T-helper 22 cell (primary cell): ENCODE measurements at places on chromosomes 4 and X.

DNA sequence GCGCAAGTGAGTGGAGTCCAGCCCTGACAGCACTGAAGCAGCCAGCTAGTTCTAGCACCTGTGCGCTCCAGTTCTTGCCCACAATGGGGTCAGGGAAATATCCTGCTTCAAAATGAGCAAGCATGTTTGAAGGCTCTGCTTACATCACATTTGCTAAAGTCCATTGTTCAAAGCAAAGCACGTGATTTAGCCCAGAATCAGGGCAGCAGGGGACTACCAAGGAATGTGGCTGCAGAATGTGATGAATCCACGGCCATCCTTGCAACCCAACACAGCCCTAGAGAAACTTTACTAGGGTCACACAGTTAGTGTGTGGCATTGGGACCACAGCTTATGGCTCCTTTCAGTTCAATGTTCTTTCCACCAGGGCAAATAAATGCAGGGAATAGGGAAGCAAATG, 47.3 kb upstream of the SMIM31 start:
- DNase-seq = no peak

DNA sequence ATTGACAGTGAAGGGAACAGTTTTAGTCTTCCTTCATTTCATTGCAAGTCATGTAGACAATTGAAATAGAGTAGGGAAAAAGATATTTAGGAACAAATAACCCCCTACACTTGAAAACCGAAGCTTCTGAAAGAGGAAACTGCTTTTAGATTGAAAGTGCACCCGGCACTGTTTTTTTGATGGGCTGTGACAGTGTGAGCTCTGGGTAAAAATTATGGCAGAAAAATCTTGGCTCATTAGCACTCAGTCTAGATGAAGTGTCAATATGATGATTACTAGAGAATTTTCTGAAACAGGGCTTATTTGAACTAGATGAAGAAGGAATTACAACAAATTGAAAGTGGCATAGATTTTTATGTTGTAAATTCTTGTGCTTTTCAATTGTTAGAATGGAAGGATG, 1132.4 kb downstream of the RAPGEF2 start:
- DNase-seq = no peak

DNA sequence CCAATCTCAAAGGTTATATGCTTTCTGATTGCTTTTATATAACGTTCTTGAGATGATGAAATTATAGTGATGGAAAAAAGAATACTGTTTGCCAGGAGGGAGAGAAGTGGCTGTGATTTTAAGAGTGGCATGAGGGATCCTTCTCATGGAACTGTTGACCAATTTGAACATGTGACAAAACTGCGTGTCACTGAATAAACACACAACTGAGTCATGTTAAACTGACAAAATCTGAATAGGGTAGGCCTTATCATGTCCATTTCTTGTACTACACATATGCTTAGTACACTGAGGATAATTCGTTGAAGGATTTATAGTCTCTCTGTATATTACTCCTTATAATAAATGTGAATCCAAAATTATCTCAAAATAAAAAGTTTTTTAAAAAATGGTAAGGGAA, 22.2 kb upstream of the HSPA4L start:
- DNase-seq = no peak

- DNase-seq = no peak
These were observed 1030.3 kb upstream of the LCORL start for GRCh38 chr4:19051831-19052230.

- DNase-seq = no peak
These were observed 251.7 kb upstream of the TENM3 start for GRCh38 chr4:181991369-181992108.

DNA sequence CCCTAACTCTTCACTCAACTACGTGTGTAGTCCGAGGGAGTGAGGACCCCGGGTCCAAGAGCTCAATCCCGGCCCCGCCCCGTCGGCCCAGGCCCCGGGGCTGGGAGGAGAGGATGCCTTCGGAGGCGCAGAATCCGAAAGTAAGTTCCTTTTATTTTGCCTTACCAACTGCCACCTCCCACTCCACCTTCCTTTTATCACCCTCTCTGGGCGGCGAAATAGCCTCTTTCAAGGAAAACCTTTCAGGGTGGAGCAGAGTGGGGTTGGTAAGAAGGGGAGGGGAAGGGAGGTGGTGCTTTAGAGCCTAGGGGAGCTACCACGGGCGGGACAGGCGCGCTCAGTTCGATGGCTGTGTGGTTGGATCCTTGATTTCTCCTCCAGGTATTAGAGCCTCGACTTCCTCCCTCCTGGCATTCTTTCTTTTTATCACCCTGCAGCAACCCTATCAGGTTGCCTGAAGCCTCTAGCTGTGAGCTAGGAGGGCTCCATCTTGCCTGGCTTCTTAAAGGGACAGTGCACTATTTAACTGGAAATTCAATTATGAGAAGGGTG, 191.2 kb downstream of the RRAGB start:
- no peak for DNase-seq

GRCh38 chr4:140012688-140013486, 141.1 kb downstream of the MAML3 start:
- DNase-seq = peak; percentile 9

DNA sequence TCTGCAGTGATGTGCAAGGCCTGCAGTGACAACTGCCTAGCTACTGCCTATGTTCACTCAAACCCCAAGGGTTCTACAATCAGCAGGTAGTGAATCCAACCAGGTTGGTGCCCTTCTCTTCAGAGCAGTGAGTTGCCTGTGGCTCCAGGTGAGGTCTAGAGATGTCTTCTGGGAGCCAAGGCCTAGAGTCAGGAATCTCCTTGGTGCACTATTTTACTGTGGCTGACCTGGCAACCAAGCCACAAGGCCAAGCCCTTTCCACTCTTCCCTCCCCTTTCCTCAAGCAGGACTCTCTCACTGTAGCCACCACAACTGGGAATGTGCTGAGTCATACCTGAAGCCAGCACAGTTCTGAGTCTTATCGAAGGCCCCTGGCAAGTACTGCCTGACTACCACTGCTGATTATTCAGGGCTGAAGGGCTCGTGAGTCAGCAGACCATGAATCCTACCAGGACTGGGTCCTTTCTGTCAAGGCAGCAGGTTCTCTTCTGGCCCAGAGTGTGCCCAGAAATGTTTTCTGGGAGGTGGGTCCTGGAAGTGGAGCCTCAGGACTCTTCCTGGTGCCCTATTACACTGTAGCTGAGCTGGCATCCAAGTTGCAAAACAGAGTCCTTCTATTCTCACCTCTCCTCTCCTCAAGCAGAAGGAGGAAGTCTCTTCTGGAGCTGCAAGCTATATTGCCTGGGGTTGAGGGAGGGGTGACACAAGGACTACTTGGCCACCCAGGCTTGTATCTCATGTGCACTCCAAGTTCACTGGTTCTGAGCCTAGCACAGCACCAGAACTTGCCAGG, 111.6 kb downstream of the BTC start:
- no peak for DNase-seq

GRCh38 chrX:37993837-37994619, 12.3 kb upstream of the SYTL5 start:
- no peak for DNase-seq

DNA sequence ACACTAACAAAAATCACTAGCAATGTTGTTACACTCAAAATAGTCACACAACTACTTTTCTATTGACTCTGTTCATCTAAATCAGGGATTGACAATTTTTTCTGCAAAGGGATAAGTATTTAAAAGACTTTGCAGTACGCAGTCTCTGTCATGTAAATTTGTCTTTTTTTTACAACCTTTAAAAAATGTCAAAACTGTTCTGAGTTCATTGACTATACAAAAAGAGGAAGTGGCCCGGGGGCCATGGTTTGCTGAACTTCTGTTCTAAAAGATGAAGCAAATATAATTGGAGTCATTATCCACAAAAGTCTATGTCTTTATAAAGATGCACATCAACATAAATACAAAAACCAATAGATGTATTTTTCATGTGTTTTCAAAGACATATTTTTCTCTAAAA, 1310.3 kb downstream of the RPA4 start:
- DNase-seq = no peak

GRCh38 chr4:119672086-119672485, 43.5 kb upstream of the PDE5A start:
- no peak for DNase-seq

GRCh38 chr4:106195435-106195950, 120.5 kb downstream of the TBCK start:
- no peak for DNase-seq

DNA sequence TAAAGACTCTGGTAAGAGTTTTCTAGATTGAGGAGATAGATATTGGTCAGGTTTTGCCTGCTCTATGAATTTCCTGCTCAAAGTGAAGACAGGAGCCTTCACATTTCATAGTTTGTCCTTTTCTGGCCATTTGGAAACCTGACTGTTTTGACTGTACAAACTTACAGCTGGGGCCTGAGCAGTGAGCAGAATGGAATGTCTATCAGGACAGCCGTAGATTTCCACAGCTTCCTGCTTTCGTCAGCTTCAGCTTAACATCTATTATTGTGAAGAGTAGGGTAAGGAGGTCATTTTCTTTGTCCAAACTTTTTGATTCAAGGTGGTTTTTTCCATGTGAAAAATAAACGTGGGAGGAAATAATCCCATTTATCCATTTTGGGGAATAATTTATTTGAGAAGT, 124.3 kb upstream of the DIPK2B start:
- DNase-seq = no peak

DNA sequence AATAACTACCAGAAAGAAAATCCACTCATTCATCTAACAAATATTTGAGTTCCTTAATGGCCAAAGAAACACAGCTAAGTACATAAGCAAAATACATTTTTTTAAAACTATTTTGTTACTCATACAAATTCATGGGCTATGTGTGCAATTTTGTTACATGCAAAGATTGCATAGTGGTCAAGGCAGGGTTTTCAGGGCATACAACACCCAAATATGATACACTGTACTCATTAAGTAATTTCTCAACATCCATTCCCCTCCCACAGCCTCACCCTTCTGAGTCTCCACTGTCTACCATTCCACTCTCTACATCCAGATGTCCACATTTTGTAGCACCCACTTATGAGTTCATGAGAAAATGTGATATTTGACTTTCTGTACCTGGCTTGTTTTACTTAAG, 58.2 kb downstream of the BRWD3 start:
- no peak for DNase-seq

- DNase-seq = no peak
These were observed 97.4 kb upstream of the MYOZ2 start for GRCh38 chr4:119038116-119038841.

DNA sequence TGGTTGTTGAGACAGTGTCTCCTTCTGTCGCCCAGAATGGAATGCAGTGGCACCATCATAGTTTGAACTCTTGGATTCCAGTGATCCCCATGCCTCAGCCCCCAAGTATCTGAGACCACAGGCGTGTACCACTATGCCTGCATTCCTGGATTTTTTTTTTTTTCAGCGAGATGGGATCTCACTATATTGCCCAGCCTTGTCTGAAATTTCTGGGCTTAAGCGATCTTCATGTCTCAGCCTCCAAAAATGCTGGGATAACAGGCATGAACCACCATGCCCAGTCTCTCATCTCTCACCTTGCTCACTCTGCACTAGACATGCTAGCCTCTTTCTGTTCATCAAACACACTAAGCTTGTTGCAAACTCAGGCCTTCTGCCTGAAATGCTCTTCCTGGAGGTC, 104.1 kb downstream of the UBE2K start:
- DNase-seq = no peak

DNA sequence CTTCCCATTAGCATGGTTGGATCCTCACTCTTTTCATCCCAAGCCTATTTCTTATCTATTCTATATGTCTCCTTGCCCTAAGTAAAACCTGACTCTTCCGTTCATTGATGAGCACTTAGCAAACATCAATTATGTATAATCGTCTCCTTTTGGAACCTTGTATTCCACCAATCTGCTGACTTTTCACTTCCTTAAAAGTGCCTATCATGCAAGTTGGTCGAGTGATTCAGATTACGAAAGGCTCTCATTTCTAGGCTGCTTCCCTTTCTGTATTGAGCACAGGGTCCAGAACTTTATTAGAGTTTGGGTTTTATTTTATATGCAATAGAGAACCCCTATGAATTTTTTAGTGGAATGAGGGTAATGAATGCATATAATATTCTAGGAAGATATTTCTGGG, 27.1 kb upstream of the ALB start:
- no peak for DNase-seq

DNA sequence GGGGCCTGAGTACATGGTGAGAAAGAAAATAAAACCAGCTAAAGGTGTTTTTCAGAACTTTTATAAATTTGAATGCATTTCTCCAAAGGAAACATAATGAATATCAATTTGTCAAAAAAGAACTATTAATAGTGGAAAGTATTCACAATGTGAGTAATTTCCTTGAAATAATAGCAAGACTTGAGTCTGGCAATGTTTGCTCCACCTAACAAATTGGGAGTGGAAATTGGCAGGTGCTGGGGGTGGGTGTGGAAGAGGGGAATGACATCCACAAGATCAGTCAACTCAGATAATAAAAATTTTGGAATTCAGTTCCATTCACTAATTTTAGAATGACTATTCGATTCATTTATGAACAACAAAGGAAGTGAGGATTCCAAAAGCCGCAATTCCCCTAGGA, 884.8 kb upstream of the SLIT2 start:
- no peak for DNase-seq

DNA sequence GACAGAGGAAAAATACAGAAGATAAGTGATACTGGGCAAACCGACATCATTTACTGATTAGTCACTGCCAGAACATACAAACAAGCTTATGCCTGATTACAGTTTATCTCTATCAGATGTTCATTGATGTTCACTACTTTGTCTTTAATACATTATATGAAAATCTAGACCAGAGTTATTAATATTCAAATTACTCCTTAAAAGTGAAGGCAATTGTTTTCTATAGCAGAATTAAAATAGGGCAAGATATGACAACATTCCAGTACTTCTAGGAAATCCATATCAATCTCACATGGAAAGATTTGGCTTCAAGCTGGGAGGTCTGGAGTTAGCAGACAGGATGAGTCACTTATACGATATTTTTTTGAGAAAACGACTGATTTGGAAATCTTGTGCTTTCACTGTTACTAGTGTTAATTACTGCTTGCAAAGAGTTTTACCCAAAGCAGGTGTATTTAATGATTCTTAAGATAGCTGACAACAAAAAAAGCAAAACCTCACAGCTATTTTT, 31.8 kb downstream of the HPGD start:
- DNase-seq = no peak

DNA sequence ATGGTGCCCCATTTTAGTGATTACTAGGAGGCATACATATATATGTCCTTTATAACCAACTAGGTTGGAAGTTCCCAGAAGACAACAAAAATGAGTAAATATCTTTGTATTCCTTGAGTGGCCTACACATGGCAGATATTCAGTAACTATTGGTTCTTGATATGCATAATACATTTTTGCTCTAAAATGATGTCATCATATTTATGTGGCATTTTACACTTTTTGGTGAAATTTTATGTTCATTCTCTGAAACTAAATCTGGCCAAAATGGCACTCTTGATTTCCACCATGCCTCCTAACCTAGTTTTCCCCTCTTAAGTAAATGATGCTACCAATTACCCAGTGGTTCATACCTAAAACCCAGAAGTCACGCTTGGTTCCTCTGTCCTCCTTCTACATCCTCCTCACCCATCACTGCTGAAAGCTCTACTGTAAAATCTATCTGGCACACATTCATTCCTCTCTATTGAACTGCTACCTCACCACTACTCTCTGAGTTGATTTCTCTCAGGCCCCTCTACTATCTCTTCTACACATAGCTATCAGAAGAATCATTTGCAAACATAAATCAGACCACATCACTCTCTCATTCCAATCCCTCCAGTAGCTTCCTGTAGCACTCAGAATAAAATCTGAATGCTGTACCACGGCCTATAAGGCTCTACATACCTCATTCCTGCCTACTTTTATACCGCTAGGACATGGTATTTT, 13.4 kb downstream of the SLC10A7 start:
- no peak for DNase-seq

GRCh38 chr4:159368320-159368719, 265.4 kb downstream of the RAPGEF2 start:
- no peak for DNase-seq
